ENCODE measurements at places on chromosomes 2 and 18.

DNA sequence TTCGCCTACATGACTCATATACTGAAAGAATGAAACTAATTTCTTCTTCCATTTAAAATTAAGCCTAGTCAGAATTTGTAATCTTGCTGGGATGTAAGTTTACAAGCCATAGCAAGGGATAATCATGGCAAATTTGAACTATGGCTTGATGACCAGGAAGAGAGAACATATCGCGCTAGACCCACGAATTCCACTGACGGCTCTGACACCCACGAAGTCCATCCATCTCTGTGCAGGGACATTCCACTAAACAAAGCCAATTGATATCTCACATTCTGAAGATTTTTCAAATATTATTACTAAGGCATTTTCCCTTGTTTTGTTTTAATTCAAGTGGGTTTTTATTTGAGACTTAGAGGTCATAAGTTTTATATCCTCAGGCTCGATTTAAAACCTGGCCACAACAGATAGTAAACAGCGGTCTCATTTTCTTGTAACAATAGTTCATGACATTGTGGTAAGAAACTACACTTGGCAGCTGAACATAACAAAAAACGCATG, 113.0 kb downstream of the QPCT start:
- DNase-seq = no peak

DNA sequence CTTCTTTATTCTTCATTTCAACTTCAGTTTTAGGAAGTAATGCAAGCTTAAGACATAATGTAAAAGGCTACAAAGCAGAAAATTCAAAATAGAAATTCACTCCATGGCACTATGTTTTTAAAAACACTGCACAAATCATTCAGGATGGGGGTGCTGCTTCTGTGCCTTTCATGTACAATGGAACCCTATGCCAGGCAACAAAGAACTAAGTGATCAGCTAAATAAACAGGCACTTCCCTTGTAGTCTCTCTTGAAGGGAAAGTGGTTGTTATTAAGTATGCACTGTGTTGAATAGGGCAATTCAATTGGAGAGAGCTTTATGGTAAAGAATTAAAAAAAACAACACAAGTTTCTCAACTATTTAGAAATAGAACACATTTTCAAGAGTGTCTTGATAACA, 10.9 kb upstream of the ERBB4 start:
- no peak for DNase-seq

DNA sequence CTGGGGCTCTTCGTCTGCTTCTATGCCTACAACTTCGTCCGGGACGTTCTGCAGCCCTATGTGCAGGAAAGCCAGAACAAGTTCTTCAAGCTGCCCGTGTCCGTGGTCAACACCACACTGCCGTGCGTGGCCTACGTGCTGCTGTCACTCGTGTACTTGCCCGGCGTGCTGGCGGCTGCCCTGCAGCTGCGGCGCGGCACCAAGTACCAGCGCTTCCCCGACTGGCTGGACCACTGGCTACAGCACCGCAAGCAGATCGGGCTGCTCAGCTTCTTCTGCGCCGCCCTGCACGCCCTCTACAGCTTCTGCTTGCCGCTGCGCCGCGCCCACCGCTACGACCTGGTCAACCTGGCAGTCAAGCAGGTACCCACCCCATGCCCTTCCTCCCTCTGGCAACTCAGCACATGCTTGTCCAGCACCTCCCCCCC, 24.2 kb downstream of the STEAP3 start:
- DNase-seq = no peak

- no peak for DNase-seq
These were observed 35.9 kb upstream of the MGAT5 start for GRCh38 chr2:134217924-134218323.

Data from GM19239 (cell line).